Activated CD4-positive, alpha-beta T cell treated with anti-CD3 and anti-CD28 coated beads for 36 hours (primary cell): ENCODE measurements at places on chromosomes 5 and 9.

DNA sequence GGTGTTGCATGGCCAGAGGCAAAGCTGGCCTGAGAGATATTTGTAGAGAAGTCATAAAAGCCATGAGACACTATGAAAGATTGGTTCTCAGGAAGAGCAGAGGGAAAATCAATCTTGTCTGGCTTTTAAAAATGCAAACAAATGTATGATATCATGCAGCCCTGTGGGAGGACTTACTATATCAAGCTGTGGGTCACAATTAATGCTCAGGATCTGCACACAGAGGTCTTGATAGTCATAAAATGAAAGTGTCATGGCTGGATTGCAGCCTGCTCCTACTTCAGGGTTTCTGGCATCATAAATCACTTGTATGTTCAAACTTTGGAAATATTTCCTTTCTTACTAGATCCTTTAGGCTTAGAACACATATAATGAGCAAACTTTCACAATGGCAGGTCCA is 151.5 kb downstream of the SEMA6A start:
- no peak for DNase-seq

DNA sequence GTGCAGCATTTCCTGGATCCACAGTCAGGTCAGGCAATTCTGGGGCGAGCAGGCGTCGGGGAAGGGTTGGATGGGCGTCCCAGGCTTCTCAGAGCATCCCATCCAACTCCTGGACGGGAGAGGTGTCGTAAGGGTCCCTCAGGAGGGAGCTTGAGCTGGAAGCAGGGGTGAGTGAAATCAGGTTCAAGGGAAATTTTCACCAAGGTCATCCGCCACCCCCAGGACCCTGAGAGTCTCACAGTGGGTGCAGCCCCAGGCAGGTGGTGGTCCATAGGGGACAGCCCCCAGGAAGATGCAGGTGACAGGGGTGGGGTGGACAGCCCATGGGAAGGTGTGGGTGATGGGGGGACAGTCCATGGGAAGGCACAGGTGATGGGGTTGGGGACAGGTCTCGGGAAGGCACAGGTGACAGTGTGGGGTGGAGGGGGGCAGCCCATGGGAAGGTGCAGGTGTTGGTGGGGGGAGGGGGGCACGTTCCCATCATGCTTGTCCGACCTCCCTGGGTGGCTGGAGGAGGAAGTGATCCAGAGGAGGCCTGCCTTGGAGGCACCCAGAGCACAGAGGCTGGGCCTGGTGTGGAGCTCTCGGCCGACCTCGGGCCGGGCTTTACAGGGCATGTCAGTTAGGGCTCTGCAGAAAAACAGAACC is 48.9 kb downstream of the AHRR start:
- DNase-seq, result peak; percentile 3

DNA sequence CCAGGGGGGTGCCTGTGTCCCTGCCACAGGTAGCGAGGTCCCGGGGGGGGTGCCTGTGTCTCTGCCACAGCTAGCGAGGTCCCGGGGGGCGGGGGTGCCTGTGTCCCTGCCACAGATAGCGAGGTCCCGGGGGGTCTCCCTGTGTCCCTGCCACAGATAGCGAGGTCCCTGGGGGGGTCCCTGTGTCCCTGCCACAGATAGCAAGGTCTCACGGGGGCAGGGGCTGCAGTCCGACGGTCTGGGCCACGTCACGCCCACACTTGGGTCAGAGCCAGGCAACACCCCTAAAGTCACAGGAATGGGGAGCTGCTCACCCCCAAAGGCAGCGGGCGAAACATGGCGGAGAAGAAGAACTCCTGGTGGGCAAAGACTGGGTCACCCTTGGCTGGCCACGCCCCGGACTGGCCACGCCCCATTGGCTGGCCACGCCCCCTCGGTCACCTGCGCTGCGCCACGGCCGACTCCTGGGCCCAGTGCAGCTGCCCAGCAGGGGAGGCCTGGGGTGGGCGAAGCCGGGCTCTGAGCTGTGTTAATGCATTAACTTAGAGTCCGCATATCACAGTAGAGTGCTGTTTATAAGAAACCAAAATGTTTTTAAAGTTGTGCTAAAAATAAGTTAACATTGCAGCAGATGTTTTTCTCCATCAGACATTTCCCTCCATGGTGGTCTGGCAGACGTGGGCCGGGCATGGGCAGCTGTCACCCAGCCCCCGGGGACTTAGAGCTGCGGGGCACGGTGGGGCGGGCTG is 7.0 kb downstream of the NOXA1 start:
- DNase-seq, result no peak

GRCh38 chr5:41835645-41836044 is 34.6 kb downstream of the OXCT1 start:
- DNase-seq, result peak; percentile 71

- peak; percentile 88 for DNase-seq
These were observed 15.8 kb upstream of the GLIS3 start for GRCh38 chr9:4315582-4316215.

DNA sequence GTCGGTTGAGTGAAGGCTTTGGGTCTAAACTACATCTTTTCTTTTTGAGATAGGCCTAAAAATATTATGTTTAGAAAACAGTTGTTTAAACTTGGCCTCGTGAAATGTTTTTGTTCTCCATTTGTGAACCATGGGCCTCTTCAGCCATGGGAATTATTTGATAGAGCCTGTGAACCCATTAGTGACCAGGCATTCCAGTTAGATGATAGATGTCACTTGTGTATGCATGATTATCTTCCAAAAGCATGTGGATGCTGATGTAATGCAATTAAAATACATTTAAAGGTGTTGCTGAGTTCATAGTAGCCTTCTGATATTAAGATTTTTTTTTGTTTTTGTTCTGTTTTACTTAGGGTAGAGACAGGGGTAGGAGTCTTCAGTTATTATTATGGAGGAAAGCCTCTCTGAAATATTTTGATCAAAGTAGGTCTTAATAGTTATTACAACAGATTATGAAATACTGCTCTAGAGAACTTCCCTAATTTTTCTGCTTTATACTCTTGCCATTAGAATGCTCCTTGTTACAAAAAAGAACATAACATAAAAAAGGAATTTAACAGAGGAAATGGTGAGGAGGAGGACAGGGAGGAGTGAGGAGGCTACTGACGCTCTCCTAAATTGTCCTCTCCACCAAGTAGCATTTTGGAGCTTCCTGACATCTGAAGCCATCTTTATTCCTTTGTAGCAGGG is 32.9 kb downstream of the CPEB4 start:
- DNase-seq, result no peak

- DNase-seq, result no peak
These were observed 179.0 kb upstream of the ADRA1B start for GRCh38 chr5:159737263-159737662.
